Fibroblast of skin of right biceps (primary cell): ENCODE measurements at places on chromosomes 1 and 21.
A peak's percentile ranks its signal among the peaks of the same experiment; 100 is the strongest.

DNA sequence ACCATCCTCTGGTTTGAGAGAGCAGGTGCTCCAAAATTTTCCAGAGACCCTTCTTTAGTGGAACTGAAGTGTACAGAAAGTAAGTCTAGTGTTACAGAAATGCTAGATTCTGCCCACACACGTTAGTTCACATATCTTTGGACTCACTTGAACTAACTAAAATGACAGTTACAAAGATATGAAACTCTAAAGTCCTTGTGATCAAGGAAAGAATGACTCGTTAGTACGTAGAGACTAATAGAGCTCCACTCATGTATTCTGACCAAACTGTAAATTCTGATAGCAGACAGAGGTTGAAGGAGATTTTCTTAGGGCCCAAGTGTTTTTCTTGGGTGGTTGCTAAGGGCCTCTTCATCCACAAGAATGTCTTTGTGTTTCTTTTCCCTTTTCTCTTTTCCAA lies 491.5 kb upstream of the B3GALT2 start:
- DNase-seq = peak; percentile 17

DNA sequence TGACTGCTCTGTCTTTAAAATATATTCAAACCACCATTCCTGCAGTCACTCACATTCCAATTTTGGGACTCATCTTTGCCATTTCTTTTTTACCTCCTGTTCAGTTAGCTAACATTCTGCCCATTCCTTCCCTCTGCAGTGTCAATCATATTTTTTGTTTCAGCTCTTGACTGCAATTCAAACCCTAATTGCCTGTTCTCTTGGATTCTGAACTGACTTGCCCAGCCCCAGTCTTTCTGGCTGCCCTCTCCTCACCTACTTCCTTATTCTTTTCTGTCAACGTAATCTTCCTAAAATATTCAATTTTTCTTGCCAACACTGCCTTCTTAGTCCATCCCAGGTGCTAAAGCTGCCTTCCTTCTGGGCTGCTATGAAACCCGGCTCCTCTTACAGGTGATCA lies 6.1 kb downstream of the PRDM2 start:
- no peak for DNase-seq

DNA sequence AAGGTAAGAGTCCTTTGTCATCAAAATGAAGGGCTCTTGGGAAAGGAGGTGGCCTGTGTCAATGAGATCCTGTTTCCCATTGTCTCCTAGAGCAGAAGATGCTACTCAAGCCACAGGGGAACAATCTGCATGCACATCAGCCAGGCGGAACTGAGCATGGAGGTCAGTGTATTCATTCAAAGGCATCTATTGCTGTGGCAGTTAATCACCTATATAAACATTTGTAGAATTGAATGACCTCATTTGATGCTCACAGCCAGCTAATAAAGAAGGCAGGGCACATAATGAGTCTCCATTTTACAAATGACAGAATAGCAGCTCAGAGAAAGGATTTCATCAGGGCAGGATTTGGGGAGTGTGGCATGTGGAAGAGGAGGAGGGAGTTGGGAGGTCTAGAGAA lies 5.7 kb upstream of the FYB2 start:
- peak; percentile 27 for DNase-seq

GRCh38 chr1:241606544-241606943 lies 33.6 kb downstream of the CHML start:
- no peak for DNase-seq

DNA sequence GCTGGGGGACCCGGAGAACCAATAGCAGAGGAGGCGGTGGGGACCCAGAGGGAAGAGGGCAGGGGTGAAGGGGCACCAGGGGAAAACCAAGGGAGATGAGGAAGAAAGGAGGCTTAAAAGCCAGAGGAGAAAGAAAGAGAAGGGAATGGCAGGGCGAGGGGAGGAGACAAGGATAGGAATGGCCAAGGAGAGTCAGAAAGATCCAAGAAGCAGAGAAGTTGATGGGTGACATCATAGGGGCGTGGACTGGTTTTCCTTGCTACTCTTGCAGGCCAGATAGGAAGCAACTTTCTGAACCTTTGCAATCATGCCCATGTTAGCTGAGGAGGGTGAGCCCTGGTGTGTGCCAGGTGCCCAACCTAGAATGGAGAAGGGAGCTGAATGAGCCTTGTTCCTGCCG lies 5.4 kb downstream of the NPR1 start:
- no peak for DNase-seq

- peak; percentile 23 for DNase-seq
Observed at GRCh38 chr1:111593403-111594305, 25.9 kb upstream of the RAP1A start.

DNA sequence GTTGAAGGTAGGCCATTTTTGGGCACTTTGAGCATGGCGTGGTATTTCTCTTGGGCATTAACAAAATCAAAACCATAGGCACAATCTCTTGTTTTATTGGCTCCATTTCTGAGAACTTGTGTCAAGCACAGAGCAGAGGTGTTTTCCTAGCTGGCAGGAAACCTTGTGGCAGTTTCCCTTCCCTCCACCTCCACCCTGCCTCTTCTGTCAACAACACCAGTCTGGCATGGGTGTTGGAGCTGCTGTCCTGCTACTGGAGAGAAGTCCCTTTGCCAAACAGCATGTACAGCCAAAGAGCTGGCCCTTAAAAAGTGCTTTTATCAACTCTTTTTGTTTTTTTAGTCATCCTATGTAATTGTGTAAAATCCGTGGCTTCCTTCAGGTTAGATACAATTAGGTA lies 16.0 kb downstream of the ATP1A1 start:
- no peak for DNase-seq

- DNase-seq = no peak
Observed at GRCh38 chr21:29170944-29171343, 40.5 kb downstream of the MAP3K7CL start.

DNA sequence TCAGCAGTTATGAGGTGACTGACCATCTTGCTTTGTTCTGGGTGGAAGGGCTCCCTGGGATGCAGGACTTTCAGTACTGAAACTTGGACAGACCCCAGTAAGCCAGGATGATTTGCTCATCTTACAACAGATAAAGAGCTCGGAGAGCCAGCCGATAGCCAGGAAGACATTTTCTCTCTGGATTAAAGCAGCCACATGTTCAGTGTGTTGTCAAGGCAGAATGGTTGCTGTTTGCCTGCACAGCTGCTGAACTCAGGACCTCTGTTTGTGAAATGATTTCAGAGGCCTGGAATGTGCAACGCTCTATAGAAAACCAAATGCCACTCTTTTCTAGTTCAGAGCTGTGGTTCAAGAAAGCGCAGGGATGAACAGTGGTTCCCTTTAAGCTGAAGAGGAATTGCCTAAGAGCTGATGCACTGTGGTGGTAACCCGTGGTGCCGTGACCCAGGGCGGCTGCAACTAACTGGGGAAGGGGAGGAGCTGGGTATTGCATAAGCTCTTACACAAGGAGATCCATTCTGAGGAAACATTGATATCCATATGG lies 40.7 kb downstream of the CASQ2 start:
- DNase-seq = peak; percentile 86

- no peak for DNase-seq
Observed at GRCh38 chr21:29022166-29022565, 2.3 kb upstream of the USP16 start.

- DNase-seq = no peak
Observed at GRCh38 chr1:112852276-112852675, 103.7 kb downstream of the SLC16A1 start.

GRCh38 chr1:42034426-42034825 lies 115.7 kb upstream of the HIVEP3 start:
- DNase-seq = no peak

DNA sequence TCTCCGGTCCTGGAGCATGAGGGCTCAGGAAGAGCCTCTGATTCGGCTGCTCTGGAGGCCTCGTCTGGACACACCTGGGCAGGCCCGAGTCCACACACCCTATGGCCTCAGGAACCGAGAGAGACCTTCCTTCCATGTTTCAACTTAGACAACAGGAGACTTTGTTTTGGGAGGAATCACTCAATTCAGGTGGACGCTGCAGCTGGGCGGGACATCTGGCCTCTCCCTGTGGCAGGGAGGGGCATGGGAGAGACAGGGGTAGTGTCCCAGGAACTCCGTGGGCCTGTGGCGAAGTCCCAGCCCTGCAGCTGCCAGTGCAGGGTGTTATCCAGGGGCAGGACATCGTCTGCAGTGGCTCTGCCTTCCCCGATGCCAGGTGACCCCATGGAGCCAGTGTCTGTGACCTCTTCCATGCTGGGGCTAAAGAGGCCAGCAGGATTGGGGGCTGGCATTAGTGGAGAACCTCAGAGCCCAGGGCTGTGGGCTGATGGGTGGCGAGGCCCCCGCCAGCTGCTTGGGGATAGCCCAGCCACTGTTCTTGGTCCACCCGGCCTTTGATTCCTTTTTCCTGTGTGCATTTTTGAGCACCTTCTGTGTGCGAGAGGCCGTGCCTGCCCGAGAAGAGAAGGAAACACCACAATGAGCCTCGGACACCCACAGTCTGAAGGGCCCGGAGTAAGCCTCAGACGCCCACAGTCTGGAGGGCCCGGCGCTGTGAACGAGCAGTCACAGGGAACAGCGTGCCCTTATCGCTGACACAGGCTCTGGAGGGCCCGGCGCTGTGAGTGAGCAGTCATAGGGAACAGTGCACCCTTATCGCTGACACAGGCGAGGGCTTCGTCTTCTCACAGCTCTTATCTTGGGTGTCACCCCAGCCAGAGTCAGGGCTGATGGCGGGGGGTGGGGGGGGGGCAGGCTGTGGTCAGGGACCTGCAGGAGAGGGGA lies 6.2 kb downstream of the COL18A1 start:
- no peak for DNase-seq

DNA sequence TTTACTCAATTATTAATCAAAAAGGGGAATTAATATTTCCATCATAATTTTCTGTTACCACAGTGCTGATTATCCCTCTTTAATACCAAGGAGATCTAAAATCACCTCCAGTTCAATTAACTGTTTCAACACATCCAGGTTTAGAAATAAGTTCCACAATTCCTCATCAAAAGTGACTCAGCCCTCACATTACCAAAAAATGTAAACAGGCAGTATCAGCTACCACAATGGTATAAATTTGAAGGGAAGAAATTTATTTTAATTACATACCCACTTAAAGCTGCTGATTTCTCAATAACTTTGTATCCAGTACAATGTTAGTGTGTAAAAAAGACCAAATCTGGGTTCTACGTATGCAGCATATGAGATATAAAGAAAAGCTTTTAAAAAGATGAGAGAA lies 51.9 kb downstream of the EIF4G3 start:
- DNase-seq = peak; percentile 68

- DNase-seq = no peak
Observed at GRCh38 chr1:29279406-29279805, 43.1 kb downstream of the PTPRU start.

- DNase-seq = peak; percentile 59
Observed at GRCh38 chr1:153774780-153775457, at the start of gene SLC27A3. TSS of gene SLC27A3 (plus strand) at chr1:153775407. CDS start at chr1:153775498, 91 bp downstream.

- no peak for DNase-seq
Observed at GRCh38 chr1:87346130-87346814, 17.6 kb downstream of the LMO4 start.

DNA sequence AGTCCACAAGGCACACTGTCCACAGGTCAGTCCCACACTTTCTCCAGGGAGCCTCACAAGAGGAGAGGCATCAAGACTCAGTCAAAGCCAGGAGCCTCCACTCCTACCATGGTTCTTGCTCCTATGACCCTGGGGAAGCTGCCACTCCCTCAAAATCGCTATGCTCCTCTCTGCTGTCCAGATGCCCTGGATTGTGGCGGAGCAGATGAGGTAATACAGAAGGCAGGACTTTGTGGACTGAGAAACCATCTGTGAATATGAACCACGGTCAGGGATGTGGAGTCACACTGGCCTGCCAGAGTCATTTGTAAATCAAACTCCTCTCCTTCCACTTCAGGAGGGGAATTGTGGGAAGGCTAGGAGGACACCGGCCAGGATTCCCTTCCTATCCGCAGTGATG lies 20.6 kb downstream of the VWA5B1 start:
- DNase-seq = no peak

DNA sequence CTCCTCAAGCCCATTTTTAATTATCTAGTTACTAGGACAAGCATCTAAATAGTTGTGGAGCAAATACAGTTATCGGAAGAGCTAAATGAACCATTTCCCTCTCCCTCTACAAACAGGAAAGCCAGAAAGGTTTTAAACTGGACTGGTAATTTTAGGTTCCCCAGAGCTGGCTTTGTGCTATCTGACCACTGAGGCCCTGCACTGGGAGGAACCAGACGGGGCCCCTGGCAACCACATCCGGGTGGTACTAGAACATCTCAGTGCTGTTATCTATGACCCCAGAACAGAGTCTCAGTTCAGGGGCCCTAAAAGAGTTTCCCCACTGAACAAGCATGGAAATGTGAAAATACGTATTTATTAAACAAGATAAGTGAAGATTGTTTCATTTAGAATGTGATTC lies 7.7 kb upstream of the RSPH1 start:
- no peak for DNase-seq

- DNase-seq = no peak
Observed at GRCh38 chr1:151529211-151529702, 10.9 kb upstream of the TUFT1 start.

- peak; percentile 36 for DNase-seq
Observed at GRCh38 chr1:201149400-201149799, 4.9 kb downstream of the TMEM9 start.

GRCh38 chr21:46663754-46664153 lies 28.3 kb downstream of the PRMT2 start:
- no peak for DNase-seq

GRCh38 chr1:153959454-153959853 lies 1.0 kb upstream of the CRTC2 start:
- no peak for DNase-seq

GRCh38 chr1:15027515-15027986 lies 126.0 kb upstream of the TMEM51 start:
- peak; percentile 50 for DNase-seq

DNA sequence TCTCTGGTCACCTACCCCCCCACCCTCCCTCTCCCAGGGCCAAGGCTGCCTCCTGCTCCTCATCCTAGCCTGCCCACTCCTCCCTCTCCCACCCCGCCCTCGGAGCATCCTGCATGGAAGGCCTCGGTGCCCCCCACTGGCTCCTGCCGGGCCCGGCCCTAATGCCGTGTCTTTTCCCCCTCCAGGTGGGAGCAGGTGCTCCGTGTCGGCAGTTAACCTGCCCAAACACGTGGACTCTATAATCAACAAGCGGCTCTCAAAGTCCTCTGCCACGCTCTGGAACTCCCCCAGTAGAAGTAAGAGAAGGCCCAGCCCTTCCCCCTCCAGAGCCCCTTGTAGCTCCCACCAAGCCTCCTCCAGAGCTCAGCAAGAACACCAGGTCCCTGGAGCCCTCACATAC lies 18.8 kb downstream of the MAP7D1 start:
- DNase-seq = no peak
